ENCODE measurements at places on chromosomes 4 and X. TPM values are rescaled to one million over a fixed set of nuclear protein-coding genes. Genes with fewer than 3 reads are reported as not detected.
A peak's percentile ranks its signal among the peaks of the same experiment; 100 is the strongest.

GATA1 gene
- 0.37 TPM for polyA plus RNA-seq

IGSF1 gene
- 99.1 TPM for polyA plus RNA-seq

ATP2B3 gene
- polyA plus RNA-seq, result not detected

- no peak for DNase-seq
Observed at GRCh38 chr4:19614171-19614570, 637.5 kb upstream of the SLIT2 start.

ARHGAP24 gene
- polyA plus RNA-seq, result 51.9 TPM

- no peak for DNase-seq
Observed at GRCh38 chr4:140243278-140243753, 89.3 kb upstream of the MAML3 start.

DNA sequence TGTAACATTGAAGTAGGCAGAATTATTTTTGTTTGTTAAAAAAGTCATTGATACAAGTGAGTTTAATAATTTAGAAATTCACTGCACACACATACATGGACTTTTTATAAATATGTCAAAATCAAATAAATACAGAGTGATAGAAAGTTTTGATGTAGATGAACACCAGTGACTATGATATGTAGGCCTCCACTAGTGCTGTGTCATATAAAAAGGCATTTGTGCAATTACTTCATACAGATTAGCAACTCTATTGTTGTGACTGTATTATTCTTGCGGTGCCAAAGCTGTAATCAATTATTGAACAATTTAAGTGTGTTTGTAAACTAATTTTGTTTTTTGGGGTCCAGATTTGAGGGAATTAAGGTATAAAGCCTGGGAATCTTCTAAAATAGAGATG is 366.2 kb upstream of the PITX2 start:
- DNase-seq, result no peak

DNA sequence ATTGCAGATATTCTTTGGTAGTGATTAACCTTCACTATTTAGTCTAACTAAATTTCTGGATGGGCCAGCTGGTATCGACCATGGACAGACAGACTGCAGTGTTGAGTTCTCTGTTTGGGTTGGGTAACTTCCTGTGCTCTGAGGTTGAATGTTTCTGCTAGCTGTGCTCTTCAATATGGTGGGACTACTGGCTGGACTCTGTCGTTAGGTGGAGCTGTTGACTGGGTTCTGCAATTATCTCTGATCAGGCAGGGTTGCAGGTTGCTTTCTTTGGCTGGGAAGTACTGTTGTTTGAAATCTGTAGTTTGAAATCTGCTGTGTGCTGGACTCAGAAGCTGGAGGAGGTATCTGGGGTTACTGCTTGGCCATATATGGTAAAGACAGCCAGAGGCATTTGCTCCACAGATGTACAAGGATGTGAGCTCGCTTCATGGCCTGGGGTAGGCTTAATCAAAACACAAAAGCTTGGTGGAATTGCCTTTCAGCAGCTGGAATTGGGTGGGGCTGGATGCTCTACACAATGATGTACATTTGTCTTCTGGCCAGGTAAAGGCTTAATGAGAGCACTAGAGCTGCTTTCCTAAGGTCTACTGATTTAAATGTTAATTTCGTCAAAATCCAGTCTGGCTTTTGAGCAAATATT is 1472.0 kb downstream of the FAM133A start:
- no peak for DNase-seq

PPEF1 gene
- polyA plus RNA-seq, result 0.82 TPM

DNA sequence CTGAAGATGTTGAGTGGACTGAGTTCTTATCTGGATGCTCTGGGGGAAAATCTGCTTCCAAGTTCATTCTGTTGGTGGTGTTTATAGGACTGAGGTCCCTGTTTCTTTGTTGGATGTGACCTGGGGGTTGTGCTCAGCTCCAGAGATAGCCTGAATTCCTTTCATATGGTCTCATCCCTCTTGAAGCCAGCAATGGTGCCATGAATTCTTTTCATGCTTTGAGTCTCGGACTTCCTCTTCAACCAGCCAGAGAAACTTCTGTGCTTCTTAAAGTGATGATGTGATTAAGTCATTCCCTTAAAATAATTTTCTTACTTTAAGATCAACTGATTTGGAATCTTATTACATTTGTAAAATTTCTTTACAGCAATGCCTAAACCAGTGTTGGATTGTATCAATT is 233.8 kb upstream of the UGT8 start:
- no peak for DNase-seq

AREG gene
- polyA plus RNA-seq, result not detected

GRCh38 chr4:141090473-141090872 is 42.8 kb downstream of the RNF150 start:
- DNase-seq, result no peak

DNA sequence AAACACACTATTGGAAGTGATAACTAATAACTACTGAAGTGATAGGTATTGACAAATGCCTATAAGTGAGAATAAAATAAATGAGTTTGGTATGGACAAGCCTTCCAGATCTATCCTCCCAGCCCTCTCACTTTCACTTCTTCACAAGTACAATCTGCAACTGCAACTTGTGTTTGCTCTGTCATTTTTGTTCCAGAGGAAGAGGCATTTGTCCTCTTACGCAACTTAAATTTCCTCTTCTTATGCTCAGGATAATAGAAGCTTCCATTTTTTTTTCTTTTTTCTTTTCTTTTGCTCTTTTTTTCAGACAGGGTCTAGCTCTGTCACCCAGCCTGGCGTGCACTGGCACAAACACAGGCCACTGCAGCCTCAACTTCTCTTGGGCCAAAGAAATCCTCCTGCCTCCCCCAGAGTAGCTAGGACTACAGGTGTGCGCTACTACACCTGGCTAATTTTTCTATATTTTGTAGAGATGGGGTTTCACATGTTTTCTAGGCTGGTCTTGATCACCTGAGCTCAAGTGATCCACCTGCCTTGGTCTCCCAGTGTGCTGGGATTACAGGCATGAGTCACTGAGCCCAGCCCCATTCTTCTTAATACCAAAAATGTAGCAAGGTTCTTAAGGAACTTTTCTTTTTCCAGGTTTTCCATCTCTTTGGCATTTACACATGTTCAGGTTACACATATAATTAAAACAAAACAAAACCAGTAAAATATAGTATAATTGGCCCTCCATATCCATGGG is 73.1 kb downstream of the PDGFC start:
- DNase-seq, result peak; percentile 9

MAGED4 gene
- 12.3 TPM for polyA plus RNA-seq

PPEF2 gene
- not detected for polyA plus RNA-seq

DNA sequence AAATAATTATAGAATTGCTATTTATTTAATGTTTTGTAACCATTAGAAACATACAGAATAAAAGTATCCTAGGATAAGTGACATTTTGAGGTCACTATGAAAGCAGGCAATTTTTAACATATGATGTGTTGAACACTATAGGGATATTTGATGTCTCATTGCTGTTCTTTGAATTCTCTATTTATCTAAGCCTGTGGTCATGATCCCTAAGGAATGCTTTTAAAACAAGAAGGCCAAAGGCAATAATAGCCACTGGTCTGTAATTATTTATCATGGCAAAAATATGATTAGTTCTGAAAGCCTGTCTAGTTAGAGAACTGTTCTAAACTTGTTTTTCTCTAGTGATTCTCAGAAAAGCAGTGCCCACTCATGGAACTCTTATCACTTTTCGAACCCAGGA is 186.6 kb downstream of the RPA4 start:
- no peak for DNase-seq

SAGE1 gene
- not detected for polyA plus RNA-seq

All from muscle of arm (tissue), 14 donors.